ENCODE measurements at places on chromosomes 13 and 19.

DNA sequence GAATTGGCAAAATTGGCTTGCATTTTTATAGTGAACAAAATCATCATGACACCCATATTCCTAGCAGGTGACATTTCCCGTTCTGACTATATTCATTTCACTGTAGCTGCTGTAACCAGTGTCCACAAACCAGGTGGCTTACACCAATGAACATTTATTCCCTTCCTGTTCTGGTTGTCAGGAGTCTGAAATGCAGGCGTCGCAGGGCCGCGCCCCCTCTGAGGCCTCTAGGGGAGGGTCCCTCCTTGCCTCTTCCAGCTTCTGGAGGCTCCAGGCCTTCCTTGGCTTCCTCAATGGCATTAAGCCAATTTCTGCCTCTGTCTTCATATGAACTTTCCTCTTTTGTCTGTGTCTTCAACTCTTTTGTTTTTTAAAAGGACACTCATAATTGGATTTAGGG is 6.5 kb upstream of the RLN3 start:
- DNase-seq, result no peak

DNA sequence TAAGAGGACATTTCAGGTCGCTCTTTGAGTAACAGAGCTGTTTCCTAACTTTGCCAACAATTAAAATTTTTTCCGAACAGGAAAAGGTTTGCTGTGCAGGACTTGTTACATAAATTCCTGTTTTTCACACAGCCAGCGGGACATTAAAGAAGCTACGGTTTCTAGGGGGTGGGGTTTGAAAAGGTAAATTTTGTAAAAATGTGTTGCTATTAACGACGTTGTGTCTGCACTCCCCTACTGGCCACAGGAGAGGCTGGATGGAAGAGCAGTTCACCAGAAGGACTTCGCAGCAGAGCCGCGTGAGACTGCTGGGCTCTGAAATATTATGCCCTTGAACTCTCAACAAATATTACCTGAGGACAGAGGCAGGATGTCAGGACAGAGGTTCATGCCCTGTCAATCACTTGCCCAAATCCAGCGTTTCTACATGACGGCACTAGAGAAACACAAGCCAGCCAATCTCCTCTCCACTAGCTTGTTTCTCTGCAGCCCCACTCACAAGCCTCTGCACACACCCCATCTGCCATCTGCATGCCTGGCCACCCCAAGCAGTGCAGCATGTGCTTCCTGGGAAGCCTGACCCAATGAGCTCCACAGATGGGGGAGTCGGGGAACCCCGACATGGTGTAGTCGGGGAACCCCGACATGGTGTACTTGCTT is 102.0 kb downstream of the FOXO1 start:
- DNase-seq, result no peak

DNA sequence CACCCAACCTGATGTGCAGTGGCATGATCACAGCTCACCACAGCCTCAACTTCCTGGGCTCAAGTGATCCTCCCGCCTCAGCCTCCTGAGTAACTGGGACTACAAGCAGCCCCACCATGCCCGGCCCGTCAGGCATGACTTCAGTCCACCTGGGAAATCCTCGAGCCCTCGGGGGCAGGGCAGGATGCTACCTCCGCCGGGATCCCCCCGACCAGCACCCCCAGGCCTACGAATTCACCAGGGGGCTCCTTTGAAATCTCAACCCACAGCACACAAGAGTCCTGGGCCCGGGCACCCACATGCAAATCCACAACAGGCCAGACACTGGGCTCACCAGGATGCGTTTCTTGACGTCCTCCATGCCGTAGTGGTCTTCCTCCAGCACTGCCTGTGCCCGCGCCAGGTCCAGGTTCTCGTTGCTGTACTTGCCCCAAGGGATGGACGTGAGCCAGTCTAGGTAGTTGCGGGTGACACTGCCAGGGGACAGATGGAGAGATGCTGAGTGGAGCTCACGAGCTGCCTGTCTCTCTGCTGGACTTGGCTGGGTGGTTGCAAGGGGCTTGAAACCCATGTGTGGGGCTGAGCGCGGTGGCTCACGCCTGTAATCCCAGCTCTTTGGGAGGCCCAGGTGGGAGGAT is 10.5 kb downstream of the RPL36 start:
- DNase-seq, result no peak

DNA sequence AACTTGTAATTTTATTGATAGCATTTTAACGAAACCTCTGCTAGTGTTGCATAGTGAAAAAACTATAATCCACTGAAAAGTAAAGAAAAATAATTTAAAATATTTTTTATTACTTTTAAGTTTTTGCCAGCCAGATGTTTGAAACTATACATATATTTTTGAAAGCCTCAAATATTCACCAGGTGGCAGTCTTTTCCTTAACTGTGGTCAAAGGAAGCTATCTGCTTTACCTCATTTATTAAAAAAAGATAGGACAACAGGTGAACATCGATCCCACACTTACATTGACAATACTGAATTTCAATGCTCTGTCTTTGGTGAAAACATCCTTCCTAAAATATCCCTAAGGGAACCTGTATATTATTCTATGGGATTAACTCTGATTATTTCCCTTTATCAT is 100.5 kb downstream of the TRPC4 start:
- DNase-seq, result no peak

DNA sequence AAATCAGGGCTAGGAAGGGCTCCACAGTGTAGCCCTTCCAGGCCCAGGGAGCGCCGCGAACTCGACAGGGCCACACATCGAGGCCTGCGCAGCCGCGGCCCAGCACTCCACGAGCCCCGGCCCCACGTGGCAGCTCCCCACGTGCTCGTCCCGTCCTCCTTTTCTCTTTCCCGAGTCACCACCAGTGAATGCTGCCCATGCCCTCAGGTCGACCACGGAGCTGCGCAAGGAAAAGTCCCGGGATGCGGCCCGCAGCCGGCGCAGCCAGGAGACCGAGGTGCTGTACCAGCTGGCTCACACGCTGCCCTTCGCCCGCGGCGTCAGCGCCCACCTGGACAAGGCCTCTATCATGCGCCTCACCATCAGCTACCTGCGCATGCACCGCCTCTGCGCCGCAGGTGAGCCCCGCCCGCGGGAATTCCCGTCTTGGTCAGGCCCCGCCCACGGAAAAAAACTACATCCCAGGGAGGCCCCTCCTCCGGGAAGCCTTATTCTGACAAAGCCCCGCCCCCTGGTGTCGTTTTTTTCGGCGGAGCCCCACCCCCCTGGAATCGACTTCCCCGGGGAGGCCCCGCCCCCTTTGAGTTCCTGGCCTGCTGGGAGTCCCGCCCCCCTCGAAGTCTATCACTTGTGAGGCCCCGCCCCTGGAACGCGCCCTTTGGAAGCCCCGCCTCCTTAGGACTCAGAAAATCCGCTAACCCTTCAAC is 7.0 kb downstream of the HIF3A start:
- no peak for DNase-seq

DNA sequence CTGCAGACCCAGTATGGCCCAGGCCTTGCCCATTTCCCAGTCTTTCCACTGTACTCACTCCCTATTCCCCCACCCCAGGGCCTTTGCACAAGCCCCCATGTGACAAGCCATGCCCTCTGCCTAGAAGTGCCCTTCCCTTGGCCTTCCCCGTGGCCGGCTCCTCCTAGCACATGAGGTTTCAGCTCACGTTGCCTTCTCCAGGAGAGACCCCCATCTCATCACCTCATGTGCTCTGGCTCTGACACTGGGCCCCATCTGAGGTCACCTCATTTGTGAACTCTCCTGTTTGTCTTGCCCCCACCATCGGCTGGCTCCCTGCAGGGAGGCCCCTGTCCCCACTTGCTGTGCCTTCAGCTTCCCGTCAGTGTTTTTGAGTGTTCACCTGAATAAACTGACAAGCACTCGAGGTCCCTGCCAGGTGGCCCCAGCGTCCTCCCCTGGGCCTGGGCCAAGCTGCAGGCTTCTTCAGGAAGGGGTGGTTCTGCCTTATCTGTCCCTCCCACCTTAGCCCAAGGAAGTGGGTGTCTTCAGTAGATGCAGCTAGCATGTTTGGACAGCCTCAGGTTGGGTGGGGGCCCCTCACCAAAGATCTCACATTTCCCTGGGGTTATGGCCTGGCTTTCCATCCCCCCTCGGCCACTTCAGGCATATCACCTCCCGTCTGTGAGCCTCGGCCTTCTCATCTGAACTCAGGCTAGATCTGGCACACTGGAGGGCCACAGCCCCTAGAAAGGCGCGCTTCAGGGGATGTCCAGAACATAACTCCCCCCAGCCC is 3.8 kb upstream of the SLC25A42 start:
- no peak for DNase-seq

GRCh38 chr13:98791611-98792010 is 39.1 kb upstream of the SLC15A1 start:
- DNase-seq, result no peak

DNA sequence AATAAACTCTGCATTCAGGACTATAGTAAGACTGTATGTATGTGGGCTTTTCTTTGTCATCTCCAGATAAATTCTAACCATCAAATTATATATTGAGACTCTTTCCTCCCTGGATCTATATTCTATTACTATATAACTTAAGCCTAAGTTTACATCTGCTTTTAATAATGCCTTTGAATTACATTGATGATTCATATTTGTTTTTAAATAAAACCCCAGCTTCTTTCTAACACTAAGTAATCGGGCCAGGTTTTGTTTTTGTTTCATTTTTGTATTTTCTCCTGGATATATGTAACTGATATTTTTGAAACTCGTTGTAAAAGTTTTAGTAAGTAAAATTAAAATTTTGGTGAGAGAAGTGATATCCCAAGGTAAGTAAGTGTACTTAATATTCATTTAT is 1599.1 kb downstream of the PCDH9 start:
- DNase-seq, result no peak

DNA sequence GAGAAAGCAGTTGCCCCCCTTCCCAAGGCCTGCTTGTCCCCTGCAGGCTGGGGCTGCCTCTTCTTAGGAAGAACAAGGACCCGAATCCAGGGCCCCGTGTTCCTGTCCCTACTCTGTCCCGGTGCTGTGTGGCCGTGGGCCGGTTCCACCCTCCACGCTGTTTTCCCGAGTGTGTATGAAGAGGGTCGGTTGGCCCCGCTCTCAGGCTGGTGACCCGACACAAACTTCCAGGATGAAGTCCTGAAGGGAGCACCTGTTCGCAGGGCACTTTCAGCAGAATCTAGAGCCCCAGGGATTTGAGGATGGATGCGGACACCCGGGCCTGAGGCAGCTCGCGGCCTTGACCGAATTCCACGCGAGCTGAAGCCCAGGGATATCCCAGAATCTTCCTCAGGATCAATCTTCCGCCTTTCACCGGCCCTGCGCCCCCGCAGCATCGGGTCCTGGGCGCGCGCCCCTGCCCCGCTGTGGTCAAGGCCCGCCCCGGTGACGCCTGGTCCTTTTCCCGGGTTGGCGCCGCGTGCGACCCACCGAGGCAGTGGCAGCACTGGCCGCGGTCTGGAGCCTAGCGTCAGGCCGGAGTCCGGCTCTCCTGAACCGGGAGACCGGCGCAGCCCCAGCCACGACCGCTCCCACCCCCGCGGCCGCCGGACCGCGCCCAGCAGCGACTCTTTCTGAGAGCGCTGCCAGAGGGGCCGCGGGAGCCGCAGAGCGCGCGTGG is 528 bp upstream of the CHST8 start:
- no peak for DNase-seq

DNA sequence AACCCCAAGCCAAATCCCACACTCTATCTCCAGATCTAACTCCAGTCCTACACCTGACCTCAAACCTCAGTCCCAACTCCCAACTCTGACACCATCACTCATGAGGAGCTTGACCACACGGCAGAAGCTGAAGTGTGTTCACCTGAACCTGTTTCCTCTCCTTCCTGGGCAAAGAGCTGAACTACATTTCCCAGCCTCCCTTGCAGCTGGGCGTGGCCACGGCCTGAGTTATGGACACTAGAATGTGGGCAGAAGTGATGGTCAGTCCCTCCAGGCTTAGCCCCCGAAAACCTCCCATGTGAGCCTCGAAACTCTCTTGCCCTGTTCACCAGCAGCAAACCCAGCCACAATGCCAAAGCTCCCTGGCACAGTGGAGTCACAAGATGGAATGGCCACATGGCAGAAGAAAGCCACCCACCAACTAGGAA is 19.5 kb upstream of the MEIS3 start:
- no peak for DNase-seq

- DNase-seq, result no peak
Observed at GRCh38 chr19:33279430-33280350, 22.6 kb downstream of the CEBPA start.

DNA sequence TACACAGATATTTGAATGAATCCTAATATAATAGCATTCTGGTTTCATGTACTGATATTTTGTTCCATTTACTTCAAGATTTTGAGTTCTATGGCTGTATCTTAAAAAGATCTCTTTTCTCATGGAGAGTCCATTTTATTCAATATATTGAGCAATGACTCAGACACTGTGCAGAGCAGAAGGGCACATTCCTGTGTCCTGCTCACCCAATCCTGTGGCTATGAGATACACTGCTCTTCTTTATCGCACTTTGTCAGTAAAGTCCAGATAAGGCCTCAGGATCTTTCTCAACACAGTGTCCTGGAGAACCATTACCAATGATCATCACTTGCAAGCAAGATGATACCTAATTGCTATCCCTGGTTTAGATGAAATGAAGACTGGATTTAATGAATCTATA is 155.0 kb downstream of the CYSLTR2 start:
- DNase-seq, result no peak

GRCh38 chr19:47190167-47190727 is 40.8 kb downstream of the BBC3 start:
- DNase-seq, result peak; percentile 71

DNA sequence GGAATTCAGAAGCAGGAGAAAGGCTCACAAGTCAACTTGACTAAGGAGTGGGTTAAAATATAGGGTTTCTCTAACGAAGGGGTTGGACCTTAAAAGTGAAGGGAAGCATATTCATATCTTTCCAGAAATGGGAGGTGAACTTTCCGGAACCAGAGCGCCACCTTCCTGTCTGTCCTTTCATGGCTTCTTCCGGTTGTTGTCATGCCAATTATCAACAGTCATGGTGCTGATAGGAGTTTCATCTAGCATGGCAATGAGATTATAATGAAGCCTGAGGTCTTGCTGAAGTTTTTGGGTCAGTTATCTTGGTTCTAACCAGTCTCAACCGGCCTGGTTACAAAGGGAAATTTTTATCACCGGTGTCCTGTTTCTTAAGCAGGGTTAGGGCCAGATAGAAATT is 162.9 kb upstream of the NBEA start:
- no peak for DNase-seq

GRCh38 chr19:23070353-23071146 is 46.3 kb upstream of the ZNF730 start:
- peak; percentile 45 for DNase-seq

DNA sequence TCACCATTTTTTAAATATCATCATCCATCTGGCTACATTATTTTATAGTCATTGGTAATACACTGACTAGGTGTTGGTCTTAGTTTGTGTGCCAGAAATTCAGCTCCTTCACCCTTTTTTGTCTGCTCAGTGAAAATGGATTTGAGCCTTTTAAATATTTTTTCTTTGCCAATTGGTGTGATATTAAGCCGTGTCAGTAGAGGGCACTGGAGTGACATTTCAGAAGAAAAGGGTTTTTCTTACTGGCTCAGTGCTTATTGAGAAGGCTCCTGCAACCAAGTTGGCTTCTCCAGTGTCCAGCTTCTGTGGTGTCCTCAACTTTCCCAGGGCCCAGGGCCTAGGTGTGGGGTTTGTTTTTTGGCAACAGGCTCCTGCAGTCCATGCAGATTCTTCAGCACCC is 546.6 kb downstream of the DACH1 start:
- DNase-seq, result no peak

- no peak for DNase-seq
Observed at GRCh38 chr19:28426110-28426729, 786.7 kb downstream of the UQCRFS1 start.

GRCh38 chr19:41945135-41945766 is 13.9 kb downstream of the RABAC1 start:
- peak; percentile 92 for DNase-seq

GRCh38 chr13:28564030-28564429 is 69.1 kb upstream of the FLT1 start:
- DNase-seq, result no peak

All from stimulated activated CD8-positive, alpha-beta memory T cell treated with anti-CD3 and anti-CD28 coated beads, Interleukin-4, amount 100 ng/mL, for 48 hours (primary cell).